ENCODE measurements at places on chromosomes 1 and 21.

GRCh38 chr1:205028924-205029323 lies 14.1 kb upstream of the CNTN2 start:
- DNase-seq = no peak

DNA sequence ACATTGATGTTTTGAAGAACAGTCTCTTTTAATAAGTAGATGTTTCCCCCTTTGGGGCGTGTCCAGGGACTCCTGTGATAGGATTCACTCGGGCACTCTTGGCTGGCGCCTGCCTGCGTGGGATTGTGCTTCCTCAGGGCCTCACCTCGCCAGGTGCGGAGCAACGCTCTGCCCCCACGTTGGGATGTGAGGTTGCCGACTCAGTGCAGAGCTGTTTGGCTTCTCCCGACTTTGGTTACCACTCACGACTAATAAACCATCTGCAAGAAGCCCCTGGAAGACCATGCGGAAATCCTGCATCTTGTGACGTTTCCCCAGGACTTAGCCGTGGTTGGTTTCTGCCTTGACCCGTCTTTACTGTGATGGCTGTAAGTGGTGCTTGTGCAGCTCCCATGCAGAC lies 106.4 kb downstream of the PCBP3 start:
- DNase-seq = no peak

DNA sequence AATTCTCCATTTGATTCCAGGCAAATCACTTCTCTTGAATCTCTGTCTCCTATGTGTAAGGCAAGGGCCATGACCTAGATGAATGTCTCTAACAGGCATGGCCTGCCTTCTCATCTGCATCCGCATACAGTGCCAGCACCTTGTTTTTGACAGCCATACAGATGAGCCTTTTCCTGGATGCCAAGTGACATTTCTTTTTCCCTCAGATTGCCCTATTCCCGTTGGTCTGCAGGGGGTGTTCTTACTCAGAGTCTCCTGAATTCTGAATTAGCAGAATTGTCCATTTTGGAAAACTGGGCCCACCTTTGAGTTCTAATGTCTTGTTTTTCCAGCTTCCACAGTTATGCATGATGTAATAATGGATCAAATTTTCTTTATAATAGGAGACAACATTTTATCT lies 88.0 kb upstream of the ADAR start:
- no peak for DNase-seq

- DNase-seq = no peak
Observed at GRCh38 chr1:220485131-220485530, 42.8 kb upstream of the MARK1 start.

GRCh38 chr1:235864931-235865525 lies 1.7 kb downstream of the LYST start:
- no peak for DNase-seq

- DNase-seq = no peak
Observed at GRCh38 chr1:228211531-228212414, 3.9 kb downstream of the OBSCN start.

- no peak for DNase-seq
Observed at GRCh38 chr1:228048120-228048519, 34.4 kb upstream of the ARF1 start.

GRCh38 chr1:154181944-154182343 lies 10.0 kb downstream of the TPM3 start:
- no peak for DNase-seq

DNA sequence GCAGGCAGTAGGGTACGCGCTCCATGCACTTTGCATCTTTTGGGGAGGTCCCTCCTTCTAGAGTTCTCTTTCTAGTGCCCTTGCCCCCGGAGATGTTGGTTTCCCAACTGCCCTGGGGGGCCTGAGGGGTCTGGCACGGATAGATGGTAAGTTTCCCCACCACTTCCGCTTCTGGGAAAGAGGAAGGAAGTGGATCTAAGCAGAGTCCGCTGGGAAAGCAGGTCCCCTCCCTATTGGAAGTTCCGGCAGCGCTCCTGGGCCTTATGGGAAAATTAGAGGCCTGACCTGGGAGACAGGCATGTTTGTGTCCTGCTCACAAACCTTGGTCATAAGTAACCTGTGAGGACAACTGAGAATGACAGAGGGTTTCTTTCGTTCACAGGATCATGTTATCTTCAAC lies 274.4 kb downstream of the RPS6KC1 start:
- no peak for DNase-seq

DNA sequence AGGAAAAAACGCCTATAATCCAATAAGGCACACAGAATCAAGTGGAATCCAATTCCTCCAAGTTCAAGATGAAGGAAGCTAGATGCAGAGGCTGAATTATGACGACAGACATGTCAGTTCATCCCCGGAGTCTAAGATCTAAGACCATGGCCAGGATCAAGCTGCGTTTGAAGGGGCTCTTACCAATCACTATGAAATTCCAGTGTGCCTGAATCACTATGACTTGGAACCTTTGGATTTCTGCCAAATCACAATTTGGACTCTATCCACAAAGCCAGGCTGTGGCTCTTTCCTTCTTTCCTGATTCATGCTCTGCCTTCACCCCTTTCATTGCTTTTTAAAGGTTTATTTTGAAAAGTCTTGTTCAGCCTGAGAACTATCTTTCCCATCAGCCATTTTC lies 17.1 kb downstream of the OLIG2 start:
- no peak for DNase-seq

- no peak for DNase-seq
Observed at GRCh38 chr1:232634096-232634495, 4.2 kb upstream of the SIPA1L2 start.

DNA sequence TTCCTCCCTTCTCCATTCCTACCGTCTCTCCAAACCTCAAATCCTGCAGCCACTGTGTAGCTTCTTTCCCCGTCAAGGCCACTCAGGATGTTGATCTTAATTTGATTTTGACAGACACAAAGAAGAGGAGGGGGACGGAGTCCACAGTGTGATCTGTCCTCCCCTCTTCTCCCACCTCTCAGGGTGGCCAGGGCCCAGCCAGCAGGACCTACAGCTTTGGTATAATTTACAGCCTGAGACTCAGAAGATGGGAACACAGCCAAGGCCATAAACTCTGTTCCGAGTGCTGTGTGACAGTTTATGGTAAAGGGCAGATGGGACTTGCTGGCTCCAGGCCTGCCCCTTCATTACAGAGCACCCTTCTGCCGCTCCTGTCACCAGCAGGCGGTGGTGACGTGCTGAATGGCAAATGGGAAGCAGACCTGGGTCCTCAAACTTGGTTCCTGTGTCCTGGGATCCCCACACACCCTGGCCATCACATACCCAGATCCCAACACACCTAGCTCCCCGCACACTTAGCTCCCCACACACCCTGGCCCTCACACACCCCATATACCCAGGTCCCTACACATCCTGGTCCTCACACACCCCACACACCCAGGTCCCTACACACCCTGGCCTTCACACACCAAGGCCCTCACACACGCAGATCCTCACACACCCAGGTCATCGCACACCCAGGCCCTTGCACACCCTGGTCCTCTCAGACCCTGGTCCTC lies 71.6 kb downstream of the CD2 start:
- no peak for DNase-seq

DNA sequence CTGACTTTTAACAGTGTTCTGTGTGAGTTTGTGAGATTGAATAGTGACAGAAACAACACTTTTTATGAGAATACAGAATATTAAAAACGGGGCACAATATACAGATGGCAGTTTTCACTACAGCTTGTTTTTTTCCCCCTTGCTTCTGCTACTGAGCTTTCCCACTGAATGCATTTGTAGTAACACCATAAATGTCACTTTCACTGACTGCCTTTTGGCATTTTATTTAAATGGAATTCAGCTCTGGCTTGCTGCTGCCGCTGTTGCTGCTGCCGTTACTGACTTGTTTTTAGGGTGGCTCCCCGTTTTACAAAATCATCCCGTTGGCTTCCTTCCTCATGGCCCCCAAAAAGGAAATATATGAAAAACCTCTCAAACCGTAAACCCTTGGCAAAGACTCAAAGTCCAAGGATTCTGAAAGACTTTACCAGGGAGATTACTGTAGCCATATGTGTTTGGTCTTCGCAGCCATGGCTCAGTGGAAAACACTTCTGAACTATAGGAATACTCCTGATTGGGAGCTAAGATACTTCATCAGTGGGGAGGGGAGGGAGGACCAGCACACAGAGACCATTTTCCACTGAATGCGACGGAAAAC lies 151.0 kb downstream of the NUF2 start:
- DNase-seq = no peak

- no peak for DNase-seq
Observed at GRCh38 chr1:10516925-10517676, 42.4 kb downstream of the PEX14 start.

All from stimulated activated CD4-positive, alpha-beta T cell treated with anti-CD3 and anti-CD28 coated beads, TNF-alpha, amount 100 ng/mL, for 1 hour (primary cell).